ENCODE measurements at places on chromosomes 13 and 19. TPM values are rescaled to one million over a fixed set of nuclear protein-coding genes. Genes with fewer than 3 reads are reported as not detected.

- H3K27ac ChIP-seq = no peak overlapping the region
- H3K36me3 ChIP-seq = no peaks in the 10 kb centered on the region
- peaks cover 6% of the 10 kb centered on the region for H3K4me1 ChIP-seq
- no peak overlapping the region for H3K4me3 ChIP-seq
- no peak for DNase-seq
- H3K27me3 ChIP-seq = peaks cover 81% of the 10 kb centered on the region
Measured at GRCh38 chr13:51167393-51168191, 54.6 kb upstream of the FAM124A start.

Gene KLF5
- 226 TPM for total RNA-seq

- H3K4me3 ChIP-seq = no peak overlapping the region
- H3K36me3 ChIP-seq = no peaks in the 10 kb centered on the region
- no peaks in the 10 kb centered on the region for H3K27me3 ChIP-seq
- no peak for DNase-seq
- peaks cover 15% of the 10 kb centered on the region for H3K4me1 ChIP-seq
Measured at GRCh38 chr13:101655435-101655834, 203.0 kb downstream of the ITGBL1 start.

Gene KIR2DL4
- not detected for total RNA-seq

Gene ZNF560
- not detected for total RNA-seq

Gene IGSF23
- not detected for total RNA-seq
